ENCODE measurements at places on chromosomes 1 and 21.

DNA sequence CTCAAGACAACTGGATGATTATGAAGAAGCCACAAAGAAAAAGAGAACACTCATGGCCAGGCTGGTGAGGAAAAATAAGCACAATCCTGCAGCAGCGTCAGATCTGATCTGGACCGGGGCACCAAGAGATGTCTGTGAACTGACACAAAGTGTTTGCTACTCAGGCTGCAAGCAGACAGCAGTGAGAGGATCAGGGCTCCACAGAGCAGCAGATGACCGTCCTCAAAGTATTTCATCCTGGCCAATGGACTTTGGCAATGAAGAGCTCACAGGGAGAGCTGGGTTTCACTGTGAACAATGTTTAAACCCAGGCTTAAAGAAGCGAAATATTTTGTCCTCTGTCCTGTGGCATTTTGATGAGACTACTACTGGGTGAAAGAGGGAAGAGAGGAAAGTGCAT is 299.2 kb downstream of the GPATCH2 start:
- DNase-seq: peak; percentile 24

DNA sequence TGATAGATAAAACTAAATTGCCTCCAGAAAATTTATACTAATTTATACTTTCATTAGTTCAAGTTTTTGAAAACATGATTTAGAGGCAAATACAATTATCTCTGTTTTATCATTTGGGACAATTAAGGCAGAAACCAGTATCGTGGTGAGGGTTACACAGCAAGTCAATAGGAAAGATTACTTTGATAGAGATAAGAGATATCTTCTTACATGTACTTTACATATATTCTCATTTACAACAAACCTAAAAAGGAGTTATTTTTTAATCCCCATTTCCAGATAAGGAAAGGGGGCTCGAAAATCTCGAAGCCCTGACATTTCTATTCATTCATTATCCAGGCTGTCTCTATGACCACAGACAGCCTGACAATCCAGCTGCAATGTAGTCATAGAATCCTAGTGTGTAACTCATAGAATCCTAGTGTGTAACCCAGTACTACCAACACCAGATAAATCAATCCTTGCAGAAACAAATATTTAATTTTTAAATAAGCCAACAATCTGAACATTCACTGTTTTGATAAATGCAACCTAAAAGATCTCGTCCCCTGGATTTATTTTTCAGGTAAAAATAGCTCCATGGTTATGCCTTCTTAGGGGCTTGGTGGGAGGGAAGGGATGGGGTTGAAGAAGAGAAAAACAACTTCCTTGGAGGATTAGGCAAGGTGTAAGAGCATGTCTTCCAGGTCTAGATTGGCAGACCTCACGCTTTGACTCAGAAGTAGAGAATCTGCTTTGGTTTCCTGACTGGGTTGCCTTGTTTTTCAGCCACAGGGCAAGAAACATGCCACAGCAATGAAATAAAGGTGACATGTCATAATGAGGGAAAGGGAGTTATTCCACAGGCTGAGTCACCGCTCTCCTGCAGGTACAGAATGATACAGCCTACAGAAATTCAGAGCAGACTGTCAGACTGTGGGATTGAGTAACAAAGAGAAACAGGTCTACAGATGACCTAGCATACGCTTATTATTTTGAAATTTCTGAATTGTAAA is 45.6 kb downstream of the IRF2BP2 start:
- DNase-seq: no peak

- DNase-seq: no peak
Observed at GRCh38 chr1:227388214-227389168, 70.2 kb upstream of the CDC42BPA start.

GRCh38 chr1:235989105-235989504 is 75.8 kb downstream of the NID1 start:
- no peak for DNase-seq

DNA sequence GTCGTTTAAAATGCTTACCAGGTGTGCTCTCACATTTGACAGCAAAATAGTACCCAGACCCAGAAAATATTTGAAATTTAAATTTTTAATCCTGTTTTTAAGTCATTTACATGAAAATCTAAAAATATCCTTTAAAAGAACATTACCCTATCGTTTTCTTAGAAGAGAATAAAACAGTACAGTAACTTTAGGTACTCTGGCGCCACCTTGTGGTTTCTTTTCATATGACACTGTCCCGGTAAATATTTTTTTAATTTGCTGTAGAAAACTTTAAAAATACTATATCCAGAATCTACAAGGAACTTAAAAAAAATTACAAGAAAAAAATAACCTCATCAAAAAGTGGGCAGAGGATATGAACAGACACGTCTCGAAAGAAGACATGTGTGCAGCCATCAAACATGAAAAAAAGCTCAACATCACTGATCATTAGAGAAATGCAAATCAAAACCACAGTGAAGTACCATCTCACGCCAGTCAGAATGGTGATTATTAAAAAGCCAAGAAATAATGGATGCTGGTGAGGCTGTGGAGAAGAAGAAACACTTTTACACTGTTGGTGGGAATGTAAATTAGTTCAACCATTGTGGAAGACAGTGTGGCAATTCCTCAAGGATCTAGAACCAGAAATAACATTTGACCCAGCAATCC is 129.2 kb downstream of the RGS21 start:
- no peak for DNase-seq

GRCh38 chr1:11057477-11057876 is 2.3 kb downstream of the SRM start:
- DNase-seq: no peak

GRCh38 chr1:232558954-232559353 is 71.0 kb downstream of the SIPA1L2 start:
- no peak for DNase-seq

GRCh38 chr1:246377625-246378153 is 129.4 kb downstream of the SMYD3 start:
- DNase-seq: no peak

GRCh38 chr1:70202173-70202758 is 3.1 kb downstream of the LRRC40 start:
- DNase-seq: no peak

DNA sequence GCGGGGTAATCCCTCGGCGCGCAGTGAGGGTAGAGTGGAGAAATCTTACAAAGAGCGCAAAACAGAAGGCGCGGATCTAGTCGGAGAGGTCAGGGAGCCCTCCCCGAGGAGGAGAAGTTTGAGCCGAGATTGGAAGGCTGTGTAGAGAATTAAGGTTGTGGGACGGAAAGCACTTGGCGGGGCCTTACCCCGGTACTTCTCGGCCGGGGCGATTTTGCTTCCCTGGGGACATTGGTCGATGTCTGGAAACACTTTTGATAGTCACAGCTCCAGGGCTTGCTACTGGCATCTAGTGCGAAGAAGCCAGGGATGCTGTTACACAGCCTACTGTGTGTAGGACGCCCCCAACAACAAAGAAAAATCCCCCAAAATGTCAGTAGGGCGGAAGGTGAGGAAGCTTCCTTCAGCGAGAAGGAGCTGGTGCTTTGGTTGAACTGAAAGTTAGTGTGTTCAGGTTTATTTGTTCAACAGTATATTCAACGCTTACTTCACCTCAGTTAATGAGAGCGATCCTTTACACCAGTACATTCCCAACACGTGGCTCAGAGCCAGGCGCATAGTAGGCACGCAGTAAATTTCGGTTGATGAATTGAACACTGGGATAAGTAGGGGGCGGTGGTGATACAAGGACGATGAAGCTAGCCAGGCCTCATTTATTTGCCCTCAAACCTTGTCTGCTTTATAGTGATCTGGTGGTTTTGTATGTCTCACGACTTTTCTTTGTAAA is 807 bp downstream of the CEP85 start:
- DNase-seq: peak; percentile 7

- DNase-seq: no peak
Observed at GRCh38 chr1:66623812-66624211, 89.9 kb downstream of the SGIP1 start.

- peak; percentile 14 for DNase-seq
Observed at GRCh38 chr1:47696737-47697441, 259.0 kb downstream of the FOXD2 start.

GRCh38 chr1:203666609-203667008 is 40.0 kb downstream of the ATP2B4 start:
- DNase-seq: no peak

- DNase-seq: no peak
Observed at GRCh38 chr1:175089136-175089718, 21.6 kb downstream of the TNN start.

All from COLO829 (cell line).